Astrocyte of the cerebellum (primary cell): ENCODE measurements at places on chromosomes 3 and 15.
A peak's percentile ranks its signal among the peaks of the same experiment; 100 is the strongest.

GRCh38 chr3:155605571-155605970 lies 139.3 kb downstream of the PLCH1 start:
- DNase-seq: no peak

- no peak for DNase-seq
Observed at GRCh38 chr3:37257581-37257980, 83.2 kb upstream of the LRRFIP2 start.

GRCh38 chr3:14224895-14225294 lies 46.3 kb downstream of the LSM3 start:
- no peak for DNase-seq

GRCh38 chr3:52090131-52090932 lies 34.0 kb upstream of the DUSP7 start:
- peak; percentile 96 for DNase-seq

GRCh38 chr3:39101022-39101689 lies 6.3 kb downstream of the GORASP1 start:
- DNase-seq: no peak
